ENCODE measurements at places on chromosomes 3 and 15.

DNA sequence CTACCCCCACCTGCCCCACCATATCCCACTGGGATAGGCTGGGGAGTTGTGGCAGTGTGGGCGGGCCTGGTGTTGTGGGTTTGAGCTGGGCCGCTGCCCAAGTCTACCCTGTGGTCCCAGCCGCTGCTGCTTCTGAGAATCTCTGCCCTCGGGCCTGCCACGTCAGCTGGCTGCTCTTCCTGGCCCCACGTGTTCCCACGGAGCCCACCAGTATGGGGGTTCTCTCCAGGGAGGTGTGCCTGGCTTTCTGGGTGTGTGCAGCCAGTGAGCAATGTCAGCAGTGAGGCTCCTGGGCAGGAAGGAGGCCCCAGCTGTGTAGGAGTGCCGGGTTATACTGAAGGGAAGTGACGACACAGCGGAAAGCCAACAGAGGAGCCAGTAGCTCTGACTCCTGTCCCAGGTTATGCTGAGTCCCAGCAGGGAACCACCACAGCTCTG, 10.5 kb downstream of the GNAI2 start:
- peak; percentile 91 for DNase-seq

- peak; percentile 85 for DNase-seq
Measured at GRCh38 chr3:52277071-52277964, 1.1 kb downstream of the WDR82 start.

DNA sequence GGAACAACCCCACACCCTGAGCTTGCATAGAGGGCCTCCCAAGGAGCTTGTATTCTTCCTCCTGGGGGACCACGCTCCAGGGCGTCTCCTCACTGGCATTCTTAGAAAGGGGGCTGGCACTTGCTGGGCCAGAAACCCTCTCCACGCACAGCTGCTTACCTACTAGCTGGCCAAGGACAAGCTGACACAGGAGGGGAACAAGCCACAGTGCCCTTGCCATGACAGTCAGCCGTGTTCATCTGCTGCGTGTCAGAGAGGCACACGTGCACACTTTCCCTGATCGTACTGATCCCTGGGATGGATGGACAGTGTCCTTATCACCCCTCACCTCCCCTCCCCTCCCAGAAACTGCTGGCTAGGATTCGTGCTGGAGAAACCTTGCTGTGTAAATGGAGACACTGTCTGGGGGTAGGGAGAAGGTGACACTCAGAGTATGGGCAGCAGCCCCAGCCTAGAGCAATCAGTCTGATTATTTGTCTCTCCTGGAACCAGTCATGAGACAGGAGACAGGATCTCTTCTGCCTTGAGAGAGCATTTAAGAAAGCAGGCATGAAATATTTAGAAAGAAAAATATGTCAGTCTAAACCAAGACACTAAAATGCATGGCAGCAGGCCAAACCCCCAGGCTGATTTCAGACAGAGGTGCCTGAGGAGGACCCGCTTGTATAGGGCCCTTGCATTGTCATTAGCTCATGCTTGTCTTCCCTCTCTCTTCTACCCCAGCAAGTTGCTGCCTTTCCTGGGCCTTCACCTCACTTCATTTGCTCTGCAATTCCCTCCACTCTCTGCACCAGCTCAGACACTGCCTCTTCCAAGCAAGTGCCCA, 311.8 kb upstream of the TRIM42 start:
- DNase-seq = no peak

GRCh38 chr3:189824629-189825312, 193.6 kb downstream of the TP63 start:
- no peak for DNase-seq

- no peak for DNase-seq
Measured at GRCh38 chr3:195145579-195145978, 125.4 kb downstream of the XXYLT1 start.

DNA sequence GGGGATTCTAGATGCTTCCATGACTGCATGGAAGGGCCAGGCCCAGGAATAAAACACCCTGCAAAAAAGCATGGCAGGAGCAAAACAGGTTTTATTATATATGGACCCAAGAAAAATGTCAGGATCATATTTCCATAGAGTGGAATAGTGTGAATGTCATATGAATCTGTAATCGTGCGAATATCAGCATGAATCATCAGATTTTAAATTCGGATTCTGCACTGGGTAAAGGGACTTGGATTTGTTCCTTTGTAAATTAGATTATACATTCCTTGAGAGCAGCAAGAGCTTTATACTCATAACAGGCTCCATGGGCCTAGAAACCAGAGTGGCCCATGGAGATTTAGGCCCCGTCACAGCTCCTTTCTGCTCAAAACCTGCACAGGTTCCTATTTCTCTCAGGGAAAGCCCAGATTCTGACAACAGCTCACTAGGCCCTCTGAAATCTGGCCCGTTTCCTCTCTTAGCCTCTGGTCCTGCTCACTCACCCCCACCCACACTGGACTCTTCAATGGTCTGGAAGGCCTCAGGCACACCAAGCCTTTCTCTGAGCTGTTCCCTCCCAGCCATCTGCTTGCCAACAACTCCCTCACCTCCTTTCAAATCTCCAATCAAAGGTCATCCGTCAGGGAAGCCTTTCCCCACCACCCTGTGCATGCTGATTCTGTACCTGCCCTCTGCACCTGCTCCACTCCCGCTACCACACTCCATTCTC, 76.0 kb downstream of the FEM1B start:
- DNase-seq = no peak

- no peak for DNase-seq
Measured at GRCh38 chr3:155281912-155282311, 11.6 kb downstream of the STRIT1 start.

DNA sequence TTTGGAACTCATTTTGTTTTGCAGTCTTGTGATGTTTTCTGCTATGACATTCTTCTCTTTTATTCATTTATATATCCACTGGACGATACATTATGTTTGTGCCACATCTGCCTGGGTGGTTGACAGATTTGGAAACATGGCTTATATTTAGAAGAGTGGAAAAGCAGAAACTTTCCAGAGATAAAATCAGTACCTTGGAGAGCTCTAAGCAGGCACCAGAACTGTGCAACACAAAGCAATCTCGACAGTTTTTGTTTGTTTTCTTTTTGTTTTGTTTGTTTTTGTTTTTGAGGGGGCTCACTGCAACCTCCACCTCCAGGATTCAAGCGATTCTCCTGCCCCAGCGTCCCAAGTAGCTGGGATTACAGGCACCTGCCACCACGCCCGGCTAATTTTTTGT, 45.5 kb downstream of the SYN2 start:
- DNase-seq = no peak
